Stimulated activated CD8-positive, alpha-beta memory T cell treated with anti-CD3 and anti-CD28 coated beads, Interleukin-4, amount 100 ng/mL, for 4 hours (primary cell): ENCODE measurements at places on chromosomes 7 and 10.

DNA sequence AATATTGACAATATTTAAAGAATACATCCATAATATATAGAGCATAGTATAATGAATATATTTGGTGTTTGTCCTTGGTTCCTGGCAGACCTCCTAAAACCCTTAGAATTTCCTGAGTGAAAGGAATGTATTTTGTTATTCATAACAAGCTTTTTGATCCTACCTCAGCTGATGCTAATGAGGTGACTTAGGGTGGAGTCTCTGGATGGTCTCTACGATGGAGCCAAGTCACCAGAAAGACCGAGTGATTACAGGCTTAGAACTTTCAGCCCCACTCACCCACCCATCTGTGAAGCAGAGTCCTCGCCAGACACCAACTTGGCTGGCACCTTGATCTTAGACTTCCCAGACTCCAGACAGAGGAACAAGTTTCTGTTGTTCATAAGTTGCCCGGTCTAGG, 35.9 kb downstream of the UPF2 start:
- DNase-seq: no peak

DNA sequence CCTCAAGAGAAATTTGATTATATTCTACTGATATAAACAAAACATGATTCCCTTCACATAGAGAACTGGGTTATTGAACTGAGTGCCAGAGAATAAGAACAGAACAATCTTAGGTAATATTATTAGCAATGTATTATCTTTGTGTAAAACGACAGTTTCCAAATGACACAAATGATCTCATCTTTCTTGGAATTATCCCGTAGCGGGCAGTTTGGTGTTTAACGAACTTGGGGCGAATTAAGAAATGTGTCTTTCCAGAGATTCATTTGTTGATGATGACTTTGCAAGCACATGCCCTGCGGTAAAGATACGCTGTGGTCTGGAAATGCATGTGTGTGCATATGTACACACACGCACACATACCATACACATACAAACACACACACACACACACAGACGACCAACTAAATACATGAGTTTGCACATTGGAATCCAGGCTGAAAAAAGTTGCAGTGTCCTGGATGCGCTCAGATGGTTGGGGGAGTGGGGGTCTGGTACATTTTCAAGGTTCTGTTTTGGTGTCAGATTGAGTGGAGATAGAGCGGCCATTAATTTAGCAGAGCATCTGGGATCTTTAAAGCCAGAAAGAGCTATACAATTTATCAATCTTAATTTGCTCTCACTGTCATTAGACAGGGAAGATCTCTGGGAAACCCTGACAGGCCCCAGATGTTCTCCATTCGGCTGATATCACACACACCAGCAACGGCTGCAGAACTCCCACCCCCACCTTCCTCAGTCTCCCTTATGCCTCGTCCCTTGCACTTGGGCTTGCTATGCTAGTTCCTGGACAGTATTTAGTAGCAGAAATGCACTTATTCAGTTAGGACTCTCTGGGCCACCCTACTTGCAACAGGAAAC, 112.4 kb upstream of the FAM171A1 start:
- DNase-seq: no peak

DNA sequence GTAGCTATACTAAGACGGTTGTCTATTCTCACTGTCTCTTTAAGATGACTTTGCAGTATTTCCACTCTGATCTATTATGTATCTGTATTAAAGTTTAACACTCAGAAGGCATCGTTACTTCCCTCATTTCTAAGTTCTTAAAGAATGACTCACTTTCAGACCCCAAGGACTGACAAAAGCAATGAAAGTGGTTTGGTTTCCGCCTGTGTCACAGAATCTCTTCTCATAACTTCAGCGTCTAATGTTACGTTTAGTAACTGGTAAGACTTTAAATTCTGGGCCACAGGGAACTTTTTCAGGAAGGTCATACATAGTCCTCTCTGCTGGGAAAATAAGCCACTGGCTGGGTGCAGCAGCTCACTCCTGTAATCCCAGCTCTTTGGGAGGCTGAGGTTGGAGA, 892.0 kb upstream of the AUTS2 start:
- no peak for DNase-seq

DNA sequence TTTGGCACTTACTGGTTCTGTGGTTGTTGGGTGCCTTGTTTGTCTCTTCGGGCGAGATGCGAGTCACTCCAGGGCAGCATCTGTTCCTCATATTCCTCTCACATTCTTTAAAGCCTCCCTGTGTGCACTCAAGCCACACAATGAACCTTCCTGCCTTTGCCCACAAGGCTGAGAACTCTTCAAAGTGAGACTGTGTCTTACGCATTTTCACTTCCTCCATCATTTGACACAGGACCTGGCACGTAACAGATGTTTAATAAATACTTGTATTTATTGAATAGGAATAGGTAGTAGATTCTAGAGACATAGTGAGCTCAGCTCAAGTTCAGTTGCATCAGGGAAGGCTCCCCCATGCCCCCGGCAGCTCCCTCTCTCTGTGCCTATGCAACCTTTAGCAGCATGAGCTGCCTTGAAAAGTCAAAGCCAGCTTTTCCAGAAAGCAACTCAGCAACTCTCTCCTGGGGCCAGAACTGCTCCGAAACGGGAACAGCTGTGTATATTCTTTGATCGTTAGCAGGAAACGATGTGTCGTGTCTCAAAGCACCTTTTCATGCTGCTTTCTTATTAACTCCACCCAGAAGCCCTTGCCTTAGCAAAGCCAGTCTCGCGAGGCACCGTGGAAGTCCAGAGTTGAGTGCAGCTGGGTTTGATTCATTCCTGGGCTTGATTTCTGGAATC, 97.5 kb downstream of the PFKFB3 start:
- no peak for DNase-seq

- DNase-seq: no peak
Observed at GRCh38 chr10:119030421-119031250, 1.1 kb downstream of the NANOS1 start.

GRCh38 chr7:151378496-151379192, 31.2 kb downstream of the WDR86 start:
- no peak for DNase-seq

- DNase-seq: no peak
Observed at GRCh38 chr7:143905509-143905908, 3.5 kb upstream of the TCAF1 start.
